ENCODE measurements at places on chromosomes 5 and 9. TPM values are rescaled to one million over a fixed set of nuclear protein-coding genes. Genes with fewer than 3 reads are reported as not detected.

GPX3 gene
- total RNA-seq: 19.0 TPM

CXCL14 gene
- total RNA-seq: 0.37 TPM

HEMGN gene
- not detected for total RNA-seq

TAS2R1 gene
- not detected for total RNA-seq

RIC1 gene
- 14.6 TPM for total RNA-seq

ADRB2 gene
- 1.6 TPM for total RNA-seq

MOB3B gene
- 14.4 TPM for total RNA-seq

PCDHGC5 gene
- total RNA-seq: not detected

KIF4B gene
- total RNA-seq: 0.06 TPM

OTP gene
- total RNA-seq: 0.13 TPM

NUTM2G gene
- total RNA-seq: not detected
